Stimulated activated naive CD4-positive, alpha-beta T cell (primary cell): ENCODE measurements at places on chromosomes 7 and 10.

- no peak for DNase-seq
Measured at GRCh38 chr10:119509909-119510451, 32.5 kb downstream of the RGS10 start.

- no peak for DNase-seq
Measured at GRCh38 chr10:99595770-99596465, 24.3 kb downstream of the SLC25A28 start.

DNA sequence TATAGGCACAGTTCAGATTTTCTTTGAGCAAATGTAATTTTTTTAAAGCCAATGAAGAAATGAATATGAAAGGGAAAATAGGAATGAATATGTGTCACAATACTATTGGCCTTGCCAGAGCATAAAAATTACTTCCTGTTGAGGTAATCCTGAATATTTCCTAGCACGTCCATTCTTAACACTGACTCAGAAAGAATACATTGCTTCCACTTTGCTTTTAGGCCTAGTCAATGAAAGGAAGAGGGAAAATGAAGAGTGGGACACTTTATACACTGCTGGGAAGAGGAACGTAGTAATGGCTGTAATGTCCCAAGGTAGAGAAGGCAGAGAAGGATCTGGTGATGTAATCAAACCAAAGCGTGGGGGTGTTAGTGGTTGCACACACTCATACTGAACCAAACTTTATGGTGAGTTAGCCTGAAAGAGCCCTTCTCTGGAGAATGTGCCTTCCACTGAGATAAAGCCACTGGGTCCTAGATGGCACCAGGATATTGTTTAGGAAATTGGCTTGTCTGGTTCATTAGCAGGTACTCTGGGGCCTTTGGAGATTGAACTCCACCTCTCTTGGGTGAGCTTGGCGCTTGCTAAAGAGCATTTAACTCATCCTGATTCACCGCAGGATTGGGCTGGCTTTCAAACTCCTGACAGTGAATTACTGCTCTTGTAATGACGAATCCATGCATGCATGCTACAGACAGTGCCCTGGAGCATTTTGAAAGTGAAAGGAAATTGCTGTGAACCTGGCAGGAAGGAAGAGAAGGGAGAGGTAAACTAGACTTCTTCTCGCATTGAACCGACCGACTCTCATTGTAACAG, 254.9 kb downstream of the KIAA1217 start:
- DNase-seq: no peak

DNA sequence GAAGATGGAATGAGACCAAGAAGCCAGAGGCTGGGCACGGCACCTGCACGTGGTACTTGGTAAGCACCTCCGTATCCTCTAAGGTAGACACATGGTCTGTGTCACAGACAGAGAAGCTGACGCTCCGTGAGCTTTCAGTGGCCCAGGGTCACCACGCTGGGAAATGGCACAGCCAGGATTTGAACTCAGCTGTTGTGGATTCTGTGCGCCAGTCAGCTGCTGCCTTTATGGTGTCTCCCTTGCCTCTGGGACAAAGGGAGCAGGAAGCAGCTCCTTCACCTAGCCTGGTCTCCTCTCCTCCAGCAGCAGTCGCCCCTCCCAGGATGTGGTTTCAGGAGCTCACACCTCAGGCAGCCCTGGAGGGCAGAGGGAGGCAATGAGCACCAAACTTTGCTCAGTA, 110.8 kb downstream of the ARHGAP22 start:
- no peak for DNase-seq

GRCh38 chr7:126979722-126980121, 273.0 kb downstream of the GRM8 start:
- no peak for DNase-seq

DNA sequence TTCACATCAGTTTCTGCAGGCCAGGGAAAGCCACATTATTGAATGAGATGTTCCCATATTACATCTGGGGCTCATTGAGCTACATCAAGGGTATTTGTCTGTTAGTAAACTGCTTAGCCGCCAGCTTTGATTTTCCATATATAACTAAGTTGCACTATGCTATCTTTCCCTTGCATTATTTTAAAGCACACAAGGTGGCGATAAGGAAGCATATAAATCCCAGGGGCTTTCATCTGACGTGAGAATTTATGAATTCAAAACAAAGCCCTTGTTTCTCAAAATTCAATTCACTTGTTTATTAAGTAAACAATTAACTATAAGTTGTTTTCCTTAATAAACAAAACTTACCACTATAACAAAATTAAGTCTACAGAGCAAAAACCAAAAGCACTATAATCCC, 334.1 kb upstream of the TPK1 start:
- DNase-seq: no peak

DNA sequence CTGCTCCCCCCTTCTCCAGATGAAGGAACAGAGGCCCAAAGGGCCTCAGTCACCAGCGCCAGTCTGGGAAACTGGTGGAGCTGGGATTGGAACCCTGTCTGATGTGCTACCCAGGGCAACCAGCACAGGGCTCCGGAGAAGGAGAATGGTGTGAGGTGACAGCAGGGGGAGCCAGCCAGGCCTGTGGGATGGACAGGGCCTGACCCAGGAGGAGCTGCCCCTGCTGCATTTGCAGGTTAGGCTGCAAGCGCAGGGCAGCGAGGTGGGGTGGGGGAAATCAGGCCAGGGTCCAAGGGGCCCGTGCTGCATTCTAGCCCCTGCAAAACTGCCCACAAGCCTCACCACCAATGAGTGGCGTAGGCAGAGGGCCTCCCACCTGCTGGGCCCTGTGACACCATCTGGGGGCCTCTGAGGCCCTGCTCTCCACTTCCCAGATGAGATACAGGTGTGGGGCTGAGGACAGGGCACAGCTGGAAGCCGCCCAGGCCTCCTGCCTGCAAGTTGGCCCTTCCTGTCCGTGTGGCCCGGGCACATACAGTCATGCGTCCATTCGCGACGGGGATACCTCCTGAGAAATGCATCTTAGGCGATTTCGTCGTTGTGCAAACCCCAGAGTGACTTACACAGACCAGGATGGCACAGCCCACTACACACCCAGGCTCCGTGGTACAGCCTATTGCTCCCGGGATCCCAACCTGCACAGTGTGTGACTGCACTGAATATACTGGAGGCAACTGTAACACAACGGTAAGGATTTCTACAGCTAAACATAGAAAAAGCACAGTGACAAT, 45.3 kb downstream of the RASGEF1A start:
- no peak for DNase-seq

GRCh38 chr7:63080831-63081230, 917.8 kb upstream of the ZNF722 start:
- DNase-seq: no peak

DNA sequence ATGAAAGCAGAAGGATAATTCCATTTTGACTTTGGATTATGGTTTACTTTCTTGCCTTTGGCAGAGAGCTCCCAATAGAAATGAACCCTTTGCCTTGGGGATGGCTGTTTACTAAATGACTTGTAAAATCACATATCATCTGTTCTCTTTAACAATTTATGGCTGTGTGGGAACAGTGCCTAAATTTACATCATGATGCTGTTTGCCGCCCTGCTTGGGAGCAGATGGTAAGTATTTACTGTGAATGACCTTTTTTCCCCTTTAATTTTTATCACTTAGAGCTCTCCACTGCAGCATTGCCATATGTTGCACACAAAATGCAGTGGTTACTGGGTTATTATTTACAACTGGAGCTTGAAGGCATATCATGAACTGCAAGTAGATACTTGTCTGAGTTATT, 13.4 kb downstream of the HEPACAM2 start:
- no peak for DNase-seq

DNA sequence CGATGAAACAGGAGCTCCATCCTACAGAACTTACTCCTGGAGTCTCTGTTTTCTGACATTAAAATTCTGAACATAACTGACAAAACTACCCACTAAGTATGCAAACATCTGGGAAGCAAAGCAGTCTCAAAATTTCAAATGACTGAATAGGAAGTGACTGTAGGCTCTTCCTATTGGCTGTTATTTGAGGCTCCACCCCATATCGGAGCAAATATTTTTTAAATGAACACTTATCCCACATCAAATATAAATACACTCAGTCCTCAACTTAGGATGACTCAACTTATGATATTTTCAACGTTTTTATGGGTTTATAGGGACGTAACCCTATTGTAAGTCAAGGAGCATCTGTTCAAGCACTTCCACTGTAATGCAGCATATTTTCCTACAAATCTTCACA, 8.8 kb downstream of the HSPA12A start:
- DNase-seq: no peak

DNA sequence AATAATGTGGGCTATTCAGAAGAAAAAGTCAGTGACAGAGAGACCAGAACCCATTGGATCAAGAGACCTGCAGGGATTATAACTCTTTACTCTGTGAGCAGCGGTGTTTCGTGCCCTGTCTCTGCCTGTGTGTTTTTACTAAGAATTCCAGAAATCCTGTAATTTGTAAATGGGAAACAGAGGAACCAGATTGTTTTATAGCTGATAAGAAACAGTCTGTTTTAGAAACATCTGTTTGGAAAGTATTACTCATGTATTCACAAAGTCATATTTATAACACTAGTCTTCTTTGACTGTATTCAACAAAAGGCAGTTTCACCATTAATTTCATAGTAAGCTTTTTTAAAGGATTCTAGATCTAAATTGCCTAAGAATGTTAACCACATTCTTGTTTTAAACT, 30.0 kb upstream of the VDAC2 start:
- DNase-seq: no peak

GRCh38 chr7:80783678-80784327, 135.0 kb downstream of the SEMA3C start:
- no peak for DNase-seq

GRCh38 chr10:77290528-77291155, 347.0 kb downstream of the KCNMA1 start:
- DNase-seq: no peak
